ENCODE measurements at places on chromosomes 2 and 18. TPM values are rescaled to one million over a fixed set of nuclear protein-coding genes. Genes with fewer than 3 reads are reported as not detected.

The CNGA3 gene
- not detected for total RNA-seq

The CD226 gene
- total RNA-seq = 42.4 TPM

The PLGLB2 gene
- 2.7 TPM for total RNA-seq

The GPR45 gene
- not detected for total RNA-seq

The TFCP2L1 gene
- total RNA-seq = 0.06 TPM

The AGXT gene
- total RNA-seq = not detected

The CEP192 gene
- total RNA-seq = 51.5 TPM

The RPL37A gene
- total RNA-seq = 3,400 TPM

The RNF138 gene
- total RNA-seq = 64.7 TPM

The DHRS9 gene
- 5.9 TPM for total RNA-seq

The TNFRSF11A gene
- 15.8 TPM for total RNA-seq

The TFPI gene
- not detected for total RNA-seq

The IL1R2 gene
- total RNA-seq = 11.8 TPM

The MC2R gene
- total RNA-seq = not detected

The LRP2 gene
- total RNA-seq = 2.6 TPM

The STPG4 gene
- not detected for total RNA-seq

The CLEC4F gene
- total RNA-seq = 3.7 TPM

The SCN2A gene
- 0.21 TPM for total RNA-seq

The GPBAR1 gene
- 0.46 TPM for total RNA-seq

The INHBB gene
- total RNA-seq = not detected

The GNAL gene
- 0.53 TPM for total RNA-seq

The PLGLB1 gene
- 2.3 TPM for total RNA-seq

The GLB1L gene
- 2.7 TPM for total RNA-seq

The TMEM237 gene
- 12.6 TPM for total RNA-seq

The CYP27C1 gene
- not detected for total RNA-seq

The MPP4 gene
- not detected for total RNA-seq

The RFX8 gene
- 0.76 TPM for total RNA-seq

The MOCOS gene
- 0.36 TPM for total RNA-seq

The HK2 gene
- total RNA-seq = 18.5 TPM

The POLE4 gene
- 47.0 TPM for total RNA-seq

Measured in activated naive CD4-positive, alpha-beta T cell treated with anti-CD3 and anti-CD28 coated beads, Interleukin-2, amount 50 U/mL, for 72 hours (primary cell).